ENCODE measurements at places on chromosomes 3 and 15.
A peak's percentile ranks its signal among the peaks of the same experiment; 100 is the strongest.

GRCh38 chr3:110344487-110344886, 727.1 kb upstream of the NECTIN3 start:
- DNase-seq, result no peak

GRCh38 chr3:21936207-21936606, 185.2 kb upstream of the ZNF385D start:
- no peak for DNase-seq

- DNase-seq, result no peak
These were observed 775 bp downstream of the TTC21A start for GRCh38 chr3:39108200-39108710.

- no peak for DNase-seq
These were observed 15.2 kb downstream of the CHAC1 start for GRCh38 chr15:40968290-40969085.

DNA sequence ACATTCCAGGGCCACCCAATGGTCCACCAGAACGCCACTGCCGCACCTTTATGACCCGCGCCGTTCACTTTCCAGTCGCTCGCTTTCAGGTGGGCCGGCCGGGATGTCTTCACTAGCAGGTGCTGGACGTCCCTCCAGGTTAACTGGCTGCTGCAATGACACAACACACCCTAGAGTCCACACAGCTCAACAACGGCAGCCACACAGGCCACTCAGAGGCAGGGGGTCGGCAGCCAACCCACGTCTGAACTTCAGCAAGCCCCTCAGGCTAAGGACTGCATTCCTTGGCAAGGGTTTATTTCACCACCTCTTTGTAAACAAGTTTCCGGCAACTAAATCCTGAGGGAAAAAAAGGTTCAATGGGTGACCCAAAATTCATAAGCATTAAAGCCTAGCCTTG, 89.2 kb upstream of the SNRPA1 start:
- no peak for DNase-seq

DNA sequence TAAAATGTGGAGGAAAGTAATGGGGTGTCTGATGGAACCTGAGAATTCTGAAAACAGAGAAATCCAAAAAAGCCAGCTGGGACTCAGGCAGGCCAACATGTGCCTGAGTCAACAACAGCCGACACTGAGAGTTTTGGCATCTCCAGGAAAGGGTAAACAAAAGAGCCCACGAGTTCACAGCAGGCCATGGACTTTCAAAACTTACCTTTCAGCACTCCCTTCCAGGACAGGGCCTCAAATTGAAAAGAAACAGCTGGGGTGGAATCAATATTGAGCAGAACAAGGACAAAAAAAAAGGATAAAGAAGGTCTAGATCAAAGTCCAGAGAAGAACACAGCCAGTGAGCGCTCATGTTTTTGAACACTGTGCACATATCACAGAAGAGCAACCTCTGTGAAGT, 735.4 kb upstream of the GRM7 start:
- no peak for DNase-seq

DNA sequence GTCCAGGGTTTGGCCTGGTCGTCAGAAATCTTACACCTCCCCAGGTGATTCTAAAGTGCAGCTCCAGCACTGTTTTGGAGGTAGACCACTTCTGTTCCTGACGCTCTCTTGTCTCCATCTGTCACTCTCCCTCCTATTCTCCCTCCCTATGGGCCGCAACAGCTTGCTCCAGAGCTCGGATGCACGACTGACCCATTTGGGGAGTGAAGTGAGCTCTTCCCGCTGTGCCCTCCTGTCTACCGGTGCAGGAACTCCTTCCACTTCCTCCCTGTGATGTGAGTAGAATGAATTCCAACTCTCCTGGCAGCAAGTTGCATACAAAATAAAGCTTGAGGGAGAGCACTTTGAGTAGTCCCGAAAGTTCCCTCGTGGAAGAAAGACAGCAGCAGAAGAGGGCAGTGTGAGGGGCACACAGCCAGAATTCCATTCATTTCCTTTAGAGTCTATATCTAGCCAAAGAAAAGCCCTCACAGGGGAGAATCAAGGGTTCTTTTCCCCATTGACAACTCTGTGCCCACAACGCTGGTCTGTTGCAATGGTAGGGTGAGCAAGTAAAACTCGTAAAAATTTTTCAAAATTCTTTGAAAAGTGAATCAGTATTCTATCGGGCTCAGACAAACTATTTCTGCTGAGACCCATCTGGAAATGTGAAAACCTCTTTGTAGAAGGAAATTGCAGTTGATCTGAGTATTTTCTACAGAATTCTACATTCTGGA, 39.9 kb upstream of the BDH1 start:
- DNase-seq, result no peak

- DNase-seq, result no peak
These were observed 6.2 kb downstream of the TNIK start for GRCh38 chr3:171454041-171454440.

DNA sequence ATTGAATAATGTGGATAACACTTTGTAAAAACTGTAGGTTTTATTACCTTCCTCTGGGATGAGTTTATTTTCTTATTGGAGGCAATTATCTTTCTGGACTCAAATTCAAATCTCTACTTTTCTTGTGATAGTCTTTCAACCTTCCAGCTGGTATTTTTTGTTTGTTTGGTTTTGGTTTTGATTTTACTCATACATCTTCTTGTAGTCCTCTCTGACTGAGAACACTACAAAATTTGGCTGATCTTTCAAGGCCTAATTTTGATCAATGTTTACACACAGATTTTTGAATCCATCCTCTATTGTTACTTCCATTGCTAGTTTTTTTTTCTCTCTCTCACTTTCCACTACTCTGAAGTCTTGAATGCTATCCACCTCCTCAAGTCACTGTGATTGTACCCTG, 303.8 kb upstream of the NECTIN3 start:
- no peak for DNase-seq

DNA sequence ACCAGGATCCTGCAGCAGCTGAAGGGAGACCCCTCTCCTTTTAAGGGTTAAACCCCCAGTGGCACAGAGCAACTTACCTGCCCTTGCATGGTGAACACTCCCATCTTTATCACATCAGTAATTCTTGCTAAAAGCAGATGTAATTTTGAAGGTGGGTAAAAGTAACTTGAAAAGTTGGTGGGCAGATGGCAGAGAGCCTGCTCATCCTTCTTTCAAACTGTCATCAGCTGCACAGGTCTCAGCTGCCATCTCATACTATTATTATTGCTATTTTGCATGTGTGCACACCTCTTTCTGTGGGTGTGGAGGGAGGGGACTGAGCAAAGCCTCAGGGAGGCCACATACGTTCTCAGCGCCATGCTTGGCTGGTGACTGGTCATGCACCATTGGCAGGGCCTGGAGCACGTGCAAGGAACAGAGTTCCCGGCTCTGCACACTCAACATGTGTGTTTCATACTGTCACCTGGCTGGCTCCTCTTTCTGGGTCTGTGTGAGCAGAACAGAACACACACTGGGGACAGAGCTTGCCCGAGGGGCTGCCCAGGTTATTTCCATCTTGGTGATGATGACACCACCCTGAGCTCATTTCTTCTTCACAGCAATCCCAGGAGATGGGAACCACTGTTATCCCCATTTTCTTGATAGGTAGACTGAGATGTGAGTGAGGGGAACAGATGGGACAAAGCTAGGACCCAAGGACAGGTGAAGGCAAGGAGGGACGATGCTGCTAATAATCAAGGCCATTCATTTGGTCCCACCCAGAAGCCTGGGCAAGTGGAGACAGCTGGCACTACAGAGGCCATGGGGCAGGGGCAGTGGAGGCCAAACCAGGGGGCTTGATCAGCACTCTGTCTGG, 95.8 kb upstream of the KLF13 start:
- peak; percentile 58 for DNase-seq

DNA sequence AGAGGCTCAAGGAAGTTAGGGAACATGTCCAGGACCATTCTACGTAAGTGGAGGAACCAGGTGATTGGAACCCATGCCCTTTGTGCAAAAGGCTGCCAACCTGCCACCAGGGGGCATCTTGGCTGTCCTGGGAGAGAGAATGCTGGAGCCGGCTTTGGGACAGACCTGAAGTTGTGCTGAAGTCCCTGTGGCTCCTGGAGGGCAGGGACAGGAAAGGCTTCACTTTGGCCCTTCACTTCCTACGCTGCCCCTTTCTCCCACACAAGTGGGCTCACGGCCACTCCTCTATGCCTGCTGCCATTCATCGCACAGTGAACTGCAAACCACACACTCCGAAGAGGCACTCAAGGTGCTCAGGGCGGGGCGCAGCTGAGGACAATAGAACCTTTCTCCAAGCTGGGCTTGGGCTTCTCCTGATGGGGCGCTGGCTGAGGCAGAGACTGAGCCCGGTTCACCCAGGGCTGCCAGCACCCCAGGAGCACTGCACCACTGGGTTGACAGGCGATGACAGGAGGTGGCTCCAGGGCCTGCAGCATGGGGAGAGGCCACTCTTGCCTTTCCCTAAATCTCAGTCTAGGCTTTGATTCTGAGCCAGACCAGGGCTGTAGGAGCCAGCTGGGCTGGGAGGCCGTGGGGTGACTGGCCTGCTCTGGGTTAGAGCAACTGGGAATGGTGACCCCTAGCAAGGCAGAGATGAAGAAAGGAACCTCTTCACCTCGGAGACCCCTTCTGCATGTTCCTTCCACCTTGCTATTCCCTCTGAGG, 8.4 kb downstream of the SHF start:
- DNase-seq, result peak; percentile 14

- DNase-seq, result no peak
These were observed 31.9 kb upstream of the ZNF280D start for GRCh38 chr15:56765251-56765650.

- DNase-seq, result no peak
These were observed 60.9 kb downstream of the SCN10A start for GRCh38 chr3:38755130-38755529.

- DNase-seq, result no peak
These were observed 8.8 kb downstream of the OIP5 start for GRCh38 chr15:41323611-41324010.

DNA sequence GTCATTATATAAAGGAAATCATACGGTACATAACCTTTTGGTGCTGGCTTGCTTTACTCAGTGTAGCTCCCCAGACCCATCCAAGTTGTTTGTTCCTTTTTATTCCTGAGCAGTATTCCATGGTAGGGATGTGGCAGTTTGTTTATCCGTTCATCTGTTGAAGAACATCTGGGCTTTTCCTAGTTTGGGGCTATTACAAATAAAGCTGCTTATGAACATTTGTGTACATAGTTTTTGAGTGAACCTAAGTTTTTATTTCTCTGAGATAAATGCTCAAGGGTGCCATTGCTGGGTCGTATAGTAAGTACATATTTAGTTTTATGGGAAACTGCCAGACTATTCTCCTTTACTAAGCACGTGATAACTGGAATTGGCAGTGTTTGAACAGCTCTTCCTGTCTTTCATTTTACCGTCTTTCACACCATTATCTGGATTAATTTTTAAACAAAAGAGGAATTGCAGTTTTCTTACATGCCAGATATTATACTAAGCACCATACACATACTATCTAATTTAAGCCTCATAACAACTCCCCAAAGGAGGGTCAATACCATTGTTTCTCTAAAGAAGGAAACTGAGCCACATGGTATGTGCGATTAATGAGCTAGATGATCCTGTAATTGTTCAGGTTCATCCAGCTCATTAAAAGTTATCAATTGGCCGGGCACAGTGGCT, 85.6 kb downstream of the PTPRG start:
- DNase-seq, result no peak

DNA sequence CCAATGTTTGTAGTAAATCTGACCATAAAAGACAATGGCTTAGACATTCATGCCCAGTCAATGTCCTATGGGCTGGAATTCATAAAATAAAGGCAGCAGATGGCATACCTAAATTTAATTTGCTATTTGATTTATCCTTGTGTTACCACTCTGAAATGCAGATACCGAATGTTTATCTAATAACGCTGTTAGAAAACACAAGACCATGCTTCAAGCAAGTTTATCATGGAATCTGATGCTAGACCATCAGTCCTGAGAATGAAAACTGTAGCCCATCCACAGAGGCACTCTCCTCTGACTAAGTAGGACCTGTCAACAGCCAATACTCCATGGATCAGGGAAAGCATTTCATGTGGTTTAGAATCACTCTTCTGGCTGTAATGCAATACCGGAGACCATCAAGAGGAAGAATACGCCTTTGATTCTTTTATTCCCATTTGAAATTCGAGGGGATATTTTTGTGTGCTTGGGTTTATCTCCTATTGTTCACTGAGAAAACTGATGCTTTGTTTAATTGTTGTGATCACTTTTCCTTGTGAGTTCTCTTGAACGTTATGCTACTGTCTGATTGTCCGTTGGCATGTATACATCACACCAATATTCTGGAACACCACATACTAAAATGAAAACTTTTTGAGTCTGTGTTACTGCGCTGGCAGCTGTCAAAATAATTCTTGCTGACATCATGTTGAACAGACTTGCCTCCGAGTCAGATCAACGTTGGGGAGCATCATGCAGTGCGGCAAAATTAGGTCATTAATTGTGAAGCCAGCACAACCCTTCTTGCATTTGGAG, 12.1 kb upstream of the CPB1 start:
- DNase-seq, result no peak

DNA sequence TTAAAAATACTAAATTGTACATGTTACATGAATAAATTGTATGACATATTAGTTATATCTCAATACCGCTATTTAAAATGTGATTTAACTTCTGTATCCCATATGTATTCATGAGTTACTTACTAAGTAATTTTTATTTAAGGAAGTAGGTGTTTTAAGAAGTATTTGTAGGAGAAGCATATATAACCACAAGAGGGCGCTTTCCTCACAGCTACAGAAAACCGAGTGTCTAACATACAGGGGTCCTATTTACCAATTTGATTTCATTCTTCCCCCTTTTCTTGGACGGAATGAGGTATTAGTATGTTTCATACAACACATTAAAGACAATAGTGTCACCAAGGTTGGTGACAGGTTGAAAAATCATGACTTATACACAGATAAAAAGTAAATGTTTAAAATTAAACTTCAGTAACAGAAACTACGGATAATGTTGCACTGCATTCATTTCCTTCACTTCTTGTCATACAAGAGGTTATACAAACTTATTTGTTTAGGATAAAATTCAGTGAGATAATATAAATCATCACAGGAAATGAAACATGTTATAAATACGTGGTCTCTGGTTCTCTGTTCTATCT, 253.6 kb downstream of the MAGI1 start:
- no peak for DNase-seq

- no peak for DNase-seq
These were observed 366.3 kb downstream of the TIGIT start for GRCh38 chr3:114660124-114660523.

DNA sequence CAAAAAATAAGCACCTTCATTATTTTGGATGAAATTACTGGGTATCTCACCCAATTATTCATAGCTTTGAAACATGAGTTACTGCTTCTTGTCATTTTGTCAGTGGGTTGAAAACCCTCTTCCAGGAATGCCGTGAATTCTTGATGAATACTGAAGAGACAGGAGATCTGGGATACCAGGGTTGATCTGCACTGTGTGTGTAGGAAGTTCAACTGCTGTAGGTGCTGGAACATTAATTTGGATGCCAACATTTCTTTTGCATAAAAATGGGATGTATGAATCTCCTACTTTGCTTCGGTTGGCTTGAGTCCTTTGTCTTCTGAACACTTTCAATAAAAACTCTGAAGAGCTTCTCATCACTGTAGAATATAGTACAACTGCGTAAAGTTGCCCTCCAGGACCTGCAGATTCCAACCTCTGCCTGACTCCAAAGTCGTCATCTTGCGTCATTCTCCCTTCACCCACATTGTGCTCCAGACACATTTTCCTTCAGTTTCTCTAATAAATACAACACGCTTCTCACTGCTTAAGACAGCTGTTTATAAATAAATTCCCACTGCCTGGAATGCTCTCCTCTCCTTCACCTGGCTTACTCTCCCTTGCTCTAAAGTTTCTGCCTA, 312.7 kb upstream of the TGFBR2 start:
- DNase-seq, result no peak

Data from NCI-H187 (cell line).